ENCODE measurements at places on chromosomes 5 and 9.

DNA sequence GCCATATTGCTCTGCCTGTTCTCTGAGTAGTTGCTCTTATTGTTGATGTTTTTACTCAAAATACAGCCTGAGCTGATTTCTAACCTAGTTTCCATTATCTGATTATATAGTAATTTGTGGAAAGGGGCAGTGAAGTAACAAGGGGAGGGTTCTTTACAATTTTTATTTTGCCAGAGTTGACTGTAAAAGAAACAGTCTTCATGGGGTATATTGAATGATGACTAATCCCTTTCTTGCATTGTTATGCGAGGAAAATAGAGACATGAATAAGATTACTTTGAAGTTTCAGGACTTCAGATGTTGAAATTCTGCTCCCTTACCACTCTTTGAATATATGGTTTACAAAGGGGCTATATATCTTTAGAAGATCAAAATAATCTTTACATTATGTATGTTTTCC is 9.1 kb upstream of the LRRC70 start:
- DNase-seq, result no peak

DNA sequence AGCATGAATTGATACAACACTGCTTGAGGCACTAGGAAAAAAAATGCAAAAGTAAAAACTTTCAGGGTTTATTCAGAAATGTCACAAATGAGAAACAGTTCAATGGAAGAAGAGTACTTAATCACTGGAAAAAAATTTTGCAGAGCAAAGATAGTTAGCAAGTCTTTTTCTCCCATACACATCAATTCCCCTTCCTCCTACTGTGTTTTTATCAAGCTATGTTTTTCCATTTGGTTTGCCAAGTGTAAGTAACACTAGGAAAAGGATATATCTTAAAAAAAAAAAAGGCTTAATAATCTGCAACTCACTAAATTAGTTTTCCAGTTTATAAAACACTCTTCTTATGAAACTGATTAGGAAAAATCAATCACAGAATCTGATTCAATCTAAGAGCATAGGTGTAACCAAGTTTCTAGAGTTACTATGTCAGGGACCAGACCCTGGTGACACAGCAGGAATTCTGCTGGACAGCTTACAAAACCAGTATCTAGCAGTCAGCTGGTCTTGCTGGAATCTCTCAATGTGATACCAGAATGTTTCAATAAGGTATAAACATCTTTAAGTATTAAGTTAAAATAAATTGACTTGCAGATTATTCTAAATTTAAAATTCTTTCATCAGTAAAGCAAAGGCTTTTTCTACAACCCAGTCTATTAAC is 34.7 kb downstream of the RNF145 start:
- DNase-seq, result no peak

GRCh38 chr5:78922879-78923621 is 62.1 kb downstream of the ARSB start:
- DNase-seq, result no peak

DNA sequence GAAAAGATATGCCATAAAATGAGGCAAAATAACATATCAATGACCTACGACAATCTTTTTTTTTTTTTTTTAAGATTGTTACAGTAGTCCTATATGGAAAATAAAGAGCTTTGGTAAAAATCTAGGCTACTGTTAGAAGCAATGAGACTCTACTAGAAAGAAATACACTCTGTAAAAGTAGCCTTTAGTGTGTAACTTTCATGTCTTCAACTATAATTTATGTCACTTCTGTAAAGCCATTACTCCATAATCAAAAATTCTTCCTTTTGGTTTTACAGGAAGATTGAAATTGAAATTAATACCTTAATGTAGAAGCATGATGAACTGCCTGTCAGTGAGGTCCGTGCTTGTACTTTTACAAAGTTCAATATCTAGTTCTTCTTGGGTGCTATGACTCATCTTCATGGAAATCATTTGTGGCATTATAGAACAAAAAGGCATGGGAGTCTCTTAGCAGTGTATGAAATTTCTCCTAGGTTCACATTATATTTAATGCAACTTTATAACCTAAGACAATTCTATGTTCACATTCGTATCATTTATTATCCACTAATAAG is 1393.1 kb downstream of the EFNA5 start:
- no peak for DNase-seq

GRCh38 chr5:145792840-145793239 is 42.3 kb downstream of the PRELID2 start:
- no peak for DNase-seq

DNA sequence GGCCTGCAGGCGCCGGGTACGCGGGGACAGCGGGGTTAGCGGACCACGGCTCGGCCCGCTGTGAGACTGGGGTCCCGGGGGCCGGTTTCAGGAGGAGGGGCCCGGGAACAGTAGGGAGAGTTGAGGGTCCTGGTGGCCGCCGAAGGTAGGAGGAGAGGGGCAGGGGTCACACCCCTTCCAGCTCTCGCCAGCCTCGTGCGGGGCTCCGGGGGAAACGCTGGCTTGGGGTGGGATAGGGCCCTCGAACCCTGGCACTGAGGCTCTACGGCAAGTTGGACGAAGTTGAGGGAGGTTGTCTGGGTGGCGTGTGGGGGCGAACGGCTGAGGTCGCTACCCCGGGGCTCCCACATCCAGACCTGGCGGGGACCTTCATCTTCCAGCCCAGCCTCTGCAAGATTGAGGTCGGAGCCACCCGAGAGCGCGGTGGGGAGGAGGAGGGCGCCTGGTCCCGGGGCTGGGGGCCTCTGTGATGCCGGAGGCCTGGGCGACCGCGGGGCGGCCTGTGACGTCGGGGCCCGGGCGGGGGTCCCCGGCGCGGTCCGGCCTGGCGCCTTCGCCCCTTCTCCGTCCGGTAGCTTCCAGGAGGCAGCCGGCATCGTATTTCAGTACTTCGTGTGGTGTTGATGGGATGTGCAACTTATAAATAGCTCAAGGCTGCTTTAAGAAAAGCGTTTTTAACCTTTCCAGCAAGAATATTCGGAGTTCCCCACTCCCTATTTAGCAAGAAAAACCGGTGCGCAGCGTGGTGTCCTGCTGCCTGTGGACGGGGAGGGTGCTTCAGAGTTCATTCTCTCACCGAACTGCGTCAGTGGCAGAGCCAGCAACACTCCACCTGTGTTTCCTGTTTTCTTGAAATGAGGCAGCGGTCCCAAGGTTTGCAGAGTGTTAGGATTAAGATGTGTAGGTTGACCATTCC is 902 bp downstream of the HABP4 start:
- DNase-seq, result peak; percentile 23

GRCh38 chr9:125884218-125884595 is 137.0 kb downstream of the PBX3 start:
- DNase-seq, result no peak

GRCh38 chr5:138752341-138752950 is 779 bp upstream of the CTNNA1 start:
- DNase-seq, result no peak

DNA sequence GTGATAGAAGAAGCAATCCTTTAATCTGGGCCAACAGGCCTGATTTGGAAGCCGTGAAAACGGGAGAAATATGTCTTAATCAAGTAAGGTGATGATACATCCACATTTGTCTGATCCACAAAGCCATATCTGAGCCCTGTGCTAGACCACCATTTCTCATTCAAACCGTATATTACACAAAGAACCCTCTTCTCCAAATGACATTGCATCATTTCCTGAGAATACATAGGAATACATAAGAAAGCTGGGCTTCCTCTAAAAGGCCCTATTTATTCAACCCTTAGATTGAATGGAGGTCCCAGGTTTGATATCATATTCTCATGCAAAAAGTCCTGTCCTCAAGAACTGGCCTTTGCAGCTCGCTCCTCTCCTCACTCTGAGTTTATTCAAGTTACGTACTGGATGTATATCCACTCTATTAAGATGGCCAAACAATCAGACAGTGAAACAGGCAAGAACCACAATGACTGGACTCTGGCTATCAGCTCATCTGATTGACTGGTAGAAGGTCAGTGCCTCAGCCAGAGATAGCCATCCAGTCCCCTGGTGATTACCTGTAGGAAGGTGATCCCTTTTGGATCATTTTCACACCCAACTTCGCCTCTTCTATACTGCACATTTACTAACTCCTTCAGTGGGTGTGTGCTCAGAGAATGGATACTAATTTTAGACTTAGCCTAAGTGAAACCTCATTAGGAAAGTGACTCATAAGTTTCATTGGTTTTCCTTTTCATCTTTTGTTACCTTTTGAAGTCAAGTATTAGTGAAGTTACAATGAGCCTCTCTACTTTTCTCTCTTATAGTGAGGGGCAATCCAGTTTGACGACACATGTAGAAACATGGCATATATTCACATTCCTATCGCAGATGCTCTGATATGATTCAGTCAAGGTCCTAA is 167.6 kb upstream of the WWC1 start:
- no peak for DNase-seq

DNA sequence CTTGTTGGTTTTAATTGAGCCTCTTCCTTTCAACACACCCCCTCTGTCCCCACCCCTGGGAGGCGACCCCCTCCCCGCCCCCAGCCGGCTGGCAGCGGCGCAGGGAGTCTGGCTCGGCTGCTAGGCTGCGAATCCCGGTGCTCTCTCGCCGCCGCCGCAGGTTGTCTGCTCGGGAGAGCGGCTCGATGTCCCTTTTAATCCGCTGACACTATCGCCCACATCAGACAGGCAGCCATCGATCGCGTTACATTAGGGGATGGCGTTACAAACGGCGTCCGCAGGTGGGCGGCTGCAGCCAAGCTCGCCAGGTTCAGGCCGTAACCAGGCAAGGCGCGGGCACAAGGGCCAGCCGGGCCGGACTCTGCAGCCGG is 1.3 kb downstream of the NR2F1-AS1 start:
- no peak for DNase-seq

- no peak for DNase-seq
Observed at GRCh38 chr9:125694478-125694877, 12.5 kb downstream of the MAPKAP1 start.

DNA sequence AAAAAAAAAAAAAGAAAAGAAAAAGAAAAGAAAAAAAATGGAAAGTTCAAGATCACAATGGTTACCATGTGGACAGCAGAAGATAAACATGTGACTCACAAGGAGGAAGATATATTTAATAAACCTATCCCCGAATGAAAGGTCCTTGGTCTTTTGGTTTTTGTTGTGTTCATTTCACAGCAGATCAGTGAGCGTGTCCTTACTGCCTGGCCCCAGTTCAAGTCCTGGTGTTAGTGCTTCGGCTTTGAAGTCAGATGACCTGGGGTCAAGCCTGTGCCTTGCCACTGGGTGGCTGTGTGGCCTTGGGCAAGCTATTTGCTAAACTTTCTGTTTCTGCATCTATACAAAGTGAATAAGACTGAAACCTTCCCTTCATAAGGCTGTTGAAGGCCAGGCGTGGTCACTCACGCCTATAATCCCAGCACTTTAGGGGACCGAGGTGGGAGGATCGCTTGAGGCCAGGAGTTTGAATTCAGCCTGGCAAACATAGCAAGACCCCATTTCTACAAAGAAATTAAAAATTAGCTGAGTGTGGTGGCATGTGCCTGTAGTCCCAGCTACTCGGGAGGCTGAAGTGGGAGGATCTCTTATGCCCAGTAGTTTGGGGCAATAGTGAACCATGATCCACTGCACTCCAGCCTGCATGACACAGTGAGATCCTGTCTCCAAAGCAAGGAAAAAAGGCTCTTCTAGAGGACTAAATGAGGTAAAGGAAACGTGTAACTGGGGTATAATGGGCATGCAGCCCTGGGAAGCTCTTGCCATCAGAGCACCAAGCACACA is 94.5 kb upstream of the SPATA31D4 start:
- DNase-seq, result no peak

- no peak for DNase-seq
Observed at GRCh38 chr5:174532455-174533453, 191.6 kb upstream of the MSX2 start.

DNA sequence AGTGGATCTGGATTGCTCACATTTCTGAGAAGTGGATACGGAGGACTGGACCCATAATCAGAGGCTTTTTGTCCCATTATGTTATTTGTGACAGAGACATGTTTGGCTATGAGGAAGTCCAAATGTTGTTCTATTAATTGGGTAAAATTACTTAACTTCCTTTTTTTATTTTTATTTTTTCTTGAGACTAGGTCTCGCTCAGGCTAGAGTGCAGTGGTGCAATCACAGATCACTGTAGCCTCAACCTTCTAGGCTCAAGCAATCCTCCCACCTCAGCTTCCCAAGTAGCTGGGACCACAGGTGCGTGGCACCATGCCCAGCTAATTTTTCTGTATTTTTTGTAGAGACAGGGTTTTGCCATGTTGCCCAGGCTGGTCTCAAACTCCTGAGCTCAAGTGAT is 11.9 kb upstream of the PGGT1B start:
- no peak for DNase-seq

Data from activated T-cell treated with anti-CD3 and anti-CD28 coated beads, Interleukin-2, amount 50 U/mL, for 4 hours (primary cell).